ENCODE measurements at places on chromosomes 11 and 22.

- DNase-seq, result peak; percentile 23
Observed at GRCh38 chr11:124751741-124752470, at the start of gene VSIG2. VSIG2 (minus strand) TSS chr11:124752255; CDS start chr11:124752137, 118 bp downstream.

DNA sequence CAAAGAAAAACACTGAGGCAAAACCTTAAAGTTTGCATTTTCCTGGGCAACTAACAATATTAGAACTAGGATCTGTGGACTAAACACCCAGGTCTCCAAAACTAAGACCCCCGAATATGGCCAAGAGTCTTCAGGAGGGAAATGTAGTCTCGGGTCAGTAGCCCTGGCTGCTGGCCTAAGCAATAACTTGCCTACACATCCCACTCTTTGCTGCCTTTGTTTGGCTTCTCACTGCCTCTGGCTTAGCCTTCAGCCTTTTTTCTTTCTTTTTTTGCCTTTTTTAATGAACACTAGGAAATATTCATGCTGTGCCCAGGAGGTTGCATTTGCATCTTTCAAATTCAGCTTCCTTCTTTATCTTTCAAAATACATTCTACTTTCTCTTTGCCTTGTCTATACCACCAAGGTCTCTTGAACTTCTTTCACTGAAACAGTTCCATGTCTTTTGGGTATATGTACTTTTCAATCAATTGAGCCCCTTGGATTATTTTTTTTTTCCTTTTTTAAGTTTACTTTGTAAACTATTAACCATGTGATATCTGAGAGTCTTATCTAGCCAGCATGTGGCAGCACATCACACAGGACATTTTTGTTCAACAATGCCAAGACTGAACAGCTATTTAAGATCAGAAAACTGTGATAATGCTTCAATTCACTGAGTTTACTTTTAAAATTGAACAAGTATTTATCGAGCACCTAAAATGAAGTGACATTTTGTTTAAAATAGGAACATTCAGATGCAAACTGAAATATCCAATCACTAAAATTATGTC, 165.0 kb upstream of the TRPC6 start:
- DNase-seq, result no peak

GRCh38 chr11:61004180-61004611, 32.7 kb downstream of the CD6 start:
- DNase-seq, result peak; percentile 76

- DNase-seq, result no peak
Observed at GRCh38 chr22:28142361-28142961, 223.4 kb upstream of the PITPNB start.

- DNase-seq, result no peak
Observed at GRCh38 chr11:106442032-106442431, 364.6 kb downstream of the AASDHPPT start.

DNA sequence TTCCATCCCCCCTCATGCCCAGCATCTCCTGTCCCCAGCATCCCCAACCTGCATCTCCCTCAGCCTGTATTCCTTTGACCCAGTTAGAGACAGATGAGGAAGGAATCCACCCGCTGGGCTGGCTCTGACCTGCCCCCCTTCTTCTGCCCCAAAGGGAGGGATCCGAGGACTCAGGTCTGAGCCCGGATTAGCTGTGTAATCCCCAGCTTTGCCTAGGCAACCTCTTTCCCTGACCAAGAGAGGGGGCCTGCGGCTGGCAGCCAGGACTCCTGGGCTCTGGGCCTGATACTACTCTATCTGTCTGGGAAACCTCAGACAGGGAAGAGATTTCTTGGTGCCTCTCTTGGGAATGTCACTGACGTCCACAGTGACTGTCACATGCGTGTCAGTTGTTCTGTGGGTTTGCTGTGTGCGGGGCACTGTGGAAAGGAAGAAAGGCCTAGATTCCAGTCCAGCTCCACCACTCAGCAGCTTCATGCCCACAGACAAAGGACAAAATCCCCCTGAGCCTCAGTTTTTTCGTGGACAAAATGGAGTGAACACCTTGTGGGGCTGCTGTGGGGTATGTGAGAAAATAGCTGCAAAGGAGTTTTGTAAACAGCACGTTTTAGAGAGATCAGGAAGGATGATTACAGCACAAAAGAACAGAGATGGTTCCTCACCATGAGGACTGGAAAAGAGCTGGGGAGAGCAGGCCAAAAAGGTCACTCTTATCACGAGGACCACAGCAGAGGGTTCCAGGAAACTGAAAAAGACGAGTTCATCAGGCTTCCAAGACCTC, 1.3 kb upstream of the NDUFV1 start:
- DNase-seq, result no peak

DNA sequence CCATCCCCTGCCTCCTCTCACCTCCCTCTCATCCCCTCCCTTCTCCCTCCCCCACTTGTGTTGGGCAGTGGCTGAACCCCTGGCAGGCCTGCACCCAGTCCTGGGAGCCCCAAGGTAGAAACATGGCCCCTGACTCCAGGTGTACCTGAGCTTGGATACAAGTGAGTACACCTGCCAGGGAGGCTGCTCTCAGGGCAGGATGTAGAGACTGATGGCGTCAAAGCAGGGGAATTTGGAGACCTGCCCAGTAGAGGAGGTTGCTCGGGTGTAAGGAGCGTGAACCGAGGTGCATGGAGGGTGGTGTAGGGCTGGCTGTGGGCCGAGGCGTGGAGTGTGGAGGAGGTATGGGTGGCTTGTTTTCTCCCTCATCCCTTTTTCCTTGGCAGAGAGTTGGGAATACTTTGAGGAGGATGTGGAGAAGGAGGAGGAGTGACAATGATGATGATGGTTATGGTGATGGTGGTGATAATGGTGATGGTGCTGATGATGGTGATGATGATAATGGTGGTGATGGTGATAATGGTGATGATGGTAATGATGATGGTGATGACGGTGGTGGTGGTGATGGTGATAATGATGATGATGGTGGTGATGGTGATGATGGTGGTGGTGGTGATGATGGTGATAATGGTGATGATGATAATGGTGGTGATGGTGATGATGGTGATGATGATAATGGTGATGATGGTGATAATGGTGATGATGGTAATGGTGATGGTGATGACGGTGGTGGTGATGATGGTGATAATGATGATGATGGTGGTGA, 12.3 kb downstream of the MRGPRG start:
- no peak for DNase-seq

DNA sequence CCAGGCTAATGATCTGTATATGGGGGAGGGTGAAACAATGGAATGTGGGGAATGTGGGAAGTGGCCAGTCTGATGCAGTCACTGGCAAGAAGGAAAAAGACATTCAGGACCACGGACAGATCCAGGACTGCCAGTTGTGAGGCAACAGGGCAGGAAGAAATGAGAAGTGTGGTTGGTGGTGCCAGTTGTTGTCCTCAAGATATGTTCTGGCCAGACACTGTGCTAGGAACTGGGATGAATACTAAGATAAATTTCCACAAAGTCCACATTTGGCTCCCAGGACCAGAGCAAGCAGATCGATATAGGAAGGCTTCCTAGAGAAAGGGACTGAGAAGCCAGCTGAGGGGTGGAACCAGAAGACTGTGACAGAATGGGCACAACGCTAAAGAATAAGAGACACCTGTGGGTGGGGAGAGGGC, 6.8 kb upstream of the TPBGL start:
- DNase-seq, result peak; percentile 14

- DNase-seq, result no peak
Observed at GRCh38 chr11:123838659-123839058, 32.5 kb upstream of the OR6M1 start.

DNA sequence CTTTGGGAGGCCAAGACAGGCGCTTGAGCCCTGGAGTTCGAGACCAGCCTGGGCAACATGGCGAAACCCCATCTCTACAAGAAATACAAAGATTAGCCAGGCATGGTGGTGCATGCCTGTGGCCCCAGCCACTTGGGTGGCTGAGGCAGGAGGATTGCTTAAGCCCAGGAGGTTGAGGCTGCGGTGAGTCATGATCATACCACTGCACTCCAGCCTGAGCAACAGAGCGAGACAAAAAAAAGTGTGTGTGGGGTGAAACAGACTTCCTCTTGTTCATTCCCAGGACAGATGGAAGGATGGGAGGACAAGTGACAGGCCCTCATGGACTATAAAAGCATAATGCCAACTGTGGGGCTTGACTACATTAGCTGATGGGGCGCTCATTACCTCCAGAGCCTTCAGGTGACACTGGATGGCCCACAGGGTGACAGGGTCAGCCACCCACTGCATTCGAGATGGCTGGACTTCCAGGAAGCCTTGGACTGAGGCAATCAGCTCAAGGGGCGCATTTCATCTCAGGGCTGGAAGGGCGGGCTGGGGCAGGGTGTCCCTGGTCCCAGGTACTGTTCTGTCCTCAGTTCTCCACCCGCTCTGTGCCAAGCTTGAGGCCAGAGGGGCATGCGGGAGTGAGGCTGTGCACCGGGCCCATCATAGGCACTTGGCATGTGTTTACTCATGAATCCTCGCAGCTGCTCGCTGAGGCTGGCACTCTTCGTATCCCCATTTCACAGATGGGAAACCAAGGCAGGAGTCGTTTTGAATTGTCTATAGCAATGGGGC, 12.5 kb downstream of the NPTXR start:
- no peak for DNase-seq

GRCh38 chr22:29750559-29751538, 16.0 kb downstream of the ZMAT5 start:
- DNase-seq, result peak; percentile 28

DNA sequence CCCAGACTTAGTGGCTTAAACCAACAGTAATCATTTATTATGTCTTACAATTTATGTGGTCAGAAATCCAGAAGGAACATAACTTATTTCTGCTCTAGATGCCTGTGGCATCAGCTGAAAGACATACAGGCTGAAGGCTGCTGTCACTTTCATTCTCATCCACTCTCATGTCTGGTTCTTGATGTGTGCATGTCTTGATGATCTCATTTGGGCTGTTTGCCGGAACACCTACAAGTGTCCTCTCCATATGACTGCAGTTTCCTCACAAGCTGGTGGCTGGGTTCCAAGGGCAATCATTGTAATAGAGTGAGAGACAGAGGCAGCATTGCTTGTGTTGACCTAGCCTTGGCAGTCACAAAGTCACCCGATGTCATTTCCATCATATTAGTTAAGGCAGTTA, 1375.9 kb upstream of the RAG2 start:
- no peak for DNase-seq

DNA sequence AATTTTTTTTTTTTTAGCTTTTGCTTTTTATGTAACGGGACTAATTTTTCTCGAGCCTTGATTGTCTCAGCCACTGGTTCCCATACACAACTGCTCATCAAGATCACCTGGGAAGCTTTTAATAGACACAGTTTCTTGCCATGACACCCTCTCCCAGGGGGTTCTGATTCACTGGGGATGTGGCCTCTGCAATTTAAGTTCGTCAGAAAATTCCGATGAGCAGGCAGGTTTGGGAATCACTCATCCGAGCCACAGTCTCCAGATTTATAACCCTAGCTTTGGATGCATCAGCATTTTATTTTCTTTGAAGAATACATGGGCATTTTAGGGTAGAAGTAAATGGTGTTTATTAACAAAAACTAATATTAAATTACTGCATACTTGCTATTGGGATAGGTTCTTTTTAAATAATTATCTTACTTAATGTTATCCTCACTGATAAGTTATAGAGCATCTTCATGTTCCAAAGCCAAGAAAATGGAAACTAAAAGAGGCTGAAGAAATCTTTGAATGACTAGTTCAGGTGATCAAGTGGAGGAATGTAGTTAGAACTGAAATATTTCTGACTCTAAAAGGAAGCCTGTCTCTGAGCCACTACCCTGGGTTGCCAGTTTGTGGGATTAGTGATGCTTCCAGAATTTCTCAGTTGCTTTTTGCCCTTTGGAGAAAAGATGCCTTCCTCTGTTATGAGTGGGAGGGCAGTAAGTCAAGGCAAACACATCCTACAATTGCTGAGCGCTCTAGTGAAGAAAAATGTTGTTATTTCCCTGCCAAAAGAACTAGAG, 319.0 kb downstream of the DDX10 start:
- no peak for DNase-seq

DNA sequence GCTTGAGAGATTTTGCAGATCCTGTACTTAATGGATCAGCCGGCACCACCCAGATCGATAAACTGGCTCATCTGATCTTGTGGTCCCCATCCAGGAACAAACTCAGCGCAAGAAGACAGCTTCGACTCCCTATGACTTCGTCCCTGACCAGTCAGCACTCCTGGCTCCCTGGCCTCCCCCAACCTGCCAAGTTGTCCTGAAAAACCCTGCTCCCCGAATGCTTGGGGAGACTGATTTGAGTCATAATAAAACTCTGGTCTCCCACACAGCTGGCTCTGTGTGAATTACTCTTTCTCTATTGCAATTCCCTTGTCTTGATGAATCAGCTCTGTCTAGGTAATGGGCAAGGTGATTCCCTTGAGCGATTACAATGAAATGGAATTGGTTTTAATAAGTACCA, 29.5 kb downstream of the OR2AG2 start:
- no peak for DNase-seq

DNA sequence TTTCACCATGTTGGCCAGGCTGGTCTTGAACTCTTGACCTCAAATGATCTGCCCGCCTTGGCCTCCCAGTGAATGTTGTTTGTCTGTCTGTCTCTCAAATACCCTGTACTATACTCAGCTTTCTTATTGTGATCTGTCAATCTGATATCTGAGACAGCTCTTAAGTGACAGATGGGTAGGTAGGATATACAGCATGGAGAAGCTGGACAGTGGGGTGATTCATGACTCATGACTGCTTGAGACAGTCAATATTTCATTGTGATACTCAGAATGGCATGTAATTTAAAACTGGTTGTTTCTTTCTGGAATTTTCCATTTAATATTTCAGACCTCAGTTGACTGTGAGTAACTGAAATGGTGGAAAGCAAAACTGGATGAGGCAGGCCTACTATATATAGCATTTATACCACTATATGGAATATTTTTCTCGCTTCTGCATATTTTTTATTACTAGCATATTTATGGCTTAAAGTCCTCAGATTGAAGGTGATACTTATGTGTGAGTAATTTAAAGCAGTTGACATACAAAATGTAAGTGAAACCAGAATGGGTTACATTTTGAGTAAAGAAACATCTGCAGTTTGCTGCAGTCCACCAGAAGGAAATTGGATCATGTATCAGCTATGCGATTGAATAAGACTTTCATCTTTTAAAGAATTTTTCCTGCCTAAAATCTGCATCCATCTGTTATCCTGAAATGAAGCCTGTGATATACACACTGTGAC, 22.3 kb downstream of the ARHGAP42 start:
- DNase-seq, result no peak

DNA sequence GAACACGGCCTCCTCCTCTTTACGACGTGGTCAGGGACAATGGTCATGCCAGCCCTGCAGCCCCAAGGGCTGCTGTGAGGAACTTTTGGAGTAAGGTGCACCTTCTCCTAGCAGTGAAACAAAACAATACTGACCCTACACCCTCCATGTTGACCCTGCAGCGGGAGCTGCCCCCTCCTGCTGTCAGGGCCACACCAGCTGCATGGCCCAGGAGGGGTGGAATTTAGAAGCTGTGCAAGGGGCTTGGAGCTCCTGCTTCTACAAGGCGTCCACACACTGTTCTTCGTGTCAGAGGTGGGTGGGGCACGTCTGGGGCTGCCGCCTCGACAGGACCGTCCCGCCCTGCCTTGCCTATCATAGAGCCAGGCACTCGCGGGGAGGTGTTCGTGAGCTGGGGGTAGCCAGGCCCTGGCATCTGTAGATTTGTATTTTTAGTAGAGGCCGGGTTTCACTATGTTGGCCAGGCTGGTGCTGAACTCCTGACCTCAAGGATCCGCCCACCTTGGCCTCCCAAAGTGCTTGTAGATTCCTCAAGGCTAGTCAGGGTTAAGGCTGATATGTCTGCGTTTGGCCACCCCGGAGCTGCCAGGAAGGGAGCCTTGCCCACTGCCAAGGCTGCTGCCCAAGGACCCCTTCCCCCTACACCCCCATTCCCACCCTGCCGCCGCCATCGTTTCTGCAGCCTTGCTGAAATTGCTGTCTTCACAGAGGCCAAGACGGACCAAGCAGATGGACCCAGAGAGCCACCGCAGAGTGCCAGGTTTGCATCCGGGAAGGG, 15.9 kb downstream of the INCENP start:
- DNase-seq, result no peak

Data from CD4-positive, alpha-beta T cell treated with Interleukin-6 for 4 hours (primary cell).